ENCODE measurements at places on chromosomes 1 and 21.
A peak's percentile ranks its signal among the peaks of the same experiment; 100 is the strongest.

DNA sequence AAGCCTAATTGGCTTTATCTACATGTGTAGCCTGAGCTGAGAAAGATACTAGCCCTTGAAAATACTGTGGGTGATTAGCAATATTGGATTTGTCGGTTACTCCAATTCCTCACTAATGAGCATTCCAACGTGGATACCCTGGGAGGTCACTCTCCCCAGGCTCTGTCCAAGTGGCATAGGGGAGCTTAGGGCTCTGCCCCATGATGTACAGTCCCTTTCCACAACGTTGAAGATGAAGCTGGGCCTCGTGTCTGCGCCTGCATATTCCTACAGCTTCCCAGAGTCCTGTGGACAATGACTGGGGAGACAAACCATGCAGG, 2.6 kb downstream of the RCC1 start:
- H3K36me3 ChIP-seq, result no peaks in the 10 kb centered on the region
- peak overlapping the region; percentile 84 for H3K4me3 ChIP-seq
- peaks cover 3% of the 10 kb centered on the region for H3K4me1 ChIP-seq

DNA sequence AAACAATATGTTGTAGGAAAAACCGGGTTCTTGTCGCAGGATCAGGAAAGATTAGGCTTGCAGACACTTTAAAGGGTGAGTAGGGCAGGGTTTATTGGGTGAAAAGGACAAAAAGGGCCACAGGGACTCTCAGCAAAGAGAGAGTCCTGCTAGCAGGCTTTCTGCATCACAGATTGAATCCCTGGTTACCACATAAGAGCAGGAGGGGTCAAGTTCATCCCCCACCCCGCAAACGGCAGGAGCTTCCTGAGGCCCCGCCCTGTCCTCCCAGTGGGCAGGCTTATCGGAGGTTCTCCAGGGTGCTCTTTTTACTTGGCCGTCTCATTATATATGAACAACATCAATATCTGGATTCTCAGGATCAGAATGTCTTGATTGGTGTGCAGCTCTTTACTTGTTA, 47.7 kb downstream of the SYCP1 start:
- H3K27me3 ChIP-seq, result no peaks in the 10 kb centered on the region
- no peak for DNase-seq
- H3K4me1 ChIP-seq, result no peaks in the 10 kb centered on the region
- no peak overlapping the region for H3K27ac ChIP-seq

DNA sequence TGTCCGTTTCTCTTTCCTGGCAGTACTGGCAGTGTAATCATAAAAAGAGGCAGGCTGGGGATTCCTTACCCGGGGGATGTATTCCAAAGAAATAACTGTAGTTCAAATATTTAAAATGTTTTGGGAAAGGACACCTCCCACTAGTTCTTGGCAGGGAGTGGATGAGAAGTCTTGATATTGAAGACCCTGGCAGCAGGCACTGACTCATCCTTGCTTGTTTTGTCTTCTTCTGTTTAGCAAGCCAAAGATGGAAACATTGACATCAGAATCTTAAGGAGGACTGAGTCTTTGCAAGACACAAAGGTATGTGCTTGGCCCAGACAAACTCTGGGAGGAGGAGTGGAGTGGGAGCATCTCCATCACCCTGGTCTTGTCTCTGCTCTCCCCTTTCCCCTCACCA, 639 bp downstream of the IL20 start:
- no peak for DNase-seq
- no peak overlapping the region for H3K27ac ChIP-seq
- H3K4me3 ChIP-seq, result no peak overlapping the region
- H3K36me3 ChIP-seq, result no peaks in the 10 kb centered on the region

- no peaks in the 10 kb centered on the region for H3K36me3 ChIP-seq
- no peak overlapping the region for H3K4me3 ChIP-seq
- DNase-seq, result no peak
- no peaks in the 10 kb centered on the region for H3K4me1 ChIP-seq
These were observed 33.3 kb downstream of the LDLRAD1 start for GRCh38 chr1:53984726-53985125.

- H3K27ac ChIP-seq, result peak overlapping the region; percentile 93
- peak overlapping the region; percentile 88 for H3K4me3 ChIP-seq
- peak; percentile 76 for DNase-seq
These were observed 835 bp downstream of the PGM1 start for GRCh38 chr1:63593886-63594605.

- DNase-seq, result no peak
- no peak overlapping the region for H3K4me3 ChIP-seq
- H3K4me1 ChIP-seq, result no peaks in the 10 kb centered on the region
- H3K36me3 ChIP-seq, result no peaks in the 10 kb centered on the region
These were observed 4.2 kb downstream of the RD3 start for GRCh38 chr1:211487672-211488208.

DNA sequence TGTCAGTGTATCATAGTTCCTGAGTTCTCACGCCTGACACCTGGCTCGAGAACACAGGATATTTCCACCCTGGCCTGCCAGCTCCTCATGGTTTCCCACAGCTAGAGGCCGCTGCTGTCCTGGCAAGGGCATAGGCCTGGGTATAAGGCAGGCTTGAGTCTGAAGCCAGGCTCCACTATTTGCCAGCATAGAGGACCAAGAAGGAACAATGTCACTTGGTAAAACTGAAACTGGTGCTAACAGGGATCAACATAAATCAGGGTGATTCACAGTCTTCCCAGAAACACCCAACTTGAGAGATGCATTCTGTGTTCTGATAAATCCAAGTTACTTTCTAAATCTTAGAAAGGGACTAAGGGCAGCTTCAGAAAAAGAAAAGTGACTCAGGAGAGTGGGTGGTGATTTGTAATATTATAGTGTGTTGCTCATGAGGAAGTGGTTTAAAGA, 6.9 kb upstream of the S100A2 start:
- H3K4me3 ChIP-seq, result no peak overlapping the region
- H3K36me3 ChIP-seq, result no peaks in the 10 kb centered on the region
- peak; percentile 79 for DNase-seq
- H3K27ac ChIP-seq, result peak overlapping the region; percentile 48
- no peaks in the 10 kb centered on the region for H3K27me3 ChIP-seq
- H3K4me1 ChIP-seq, result no peaks in the 10 kb centered on the region

DNA sequence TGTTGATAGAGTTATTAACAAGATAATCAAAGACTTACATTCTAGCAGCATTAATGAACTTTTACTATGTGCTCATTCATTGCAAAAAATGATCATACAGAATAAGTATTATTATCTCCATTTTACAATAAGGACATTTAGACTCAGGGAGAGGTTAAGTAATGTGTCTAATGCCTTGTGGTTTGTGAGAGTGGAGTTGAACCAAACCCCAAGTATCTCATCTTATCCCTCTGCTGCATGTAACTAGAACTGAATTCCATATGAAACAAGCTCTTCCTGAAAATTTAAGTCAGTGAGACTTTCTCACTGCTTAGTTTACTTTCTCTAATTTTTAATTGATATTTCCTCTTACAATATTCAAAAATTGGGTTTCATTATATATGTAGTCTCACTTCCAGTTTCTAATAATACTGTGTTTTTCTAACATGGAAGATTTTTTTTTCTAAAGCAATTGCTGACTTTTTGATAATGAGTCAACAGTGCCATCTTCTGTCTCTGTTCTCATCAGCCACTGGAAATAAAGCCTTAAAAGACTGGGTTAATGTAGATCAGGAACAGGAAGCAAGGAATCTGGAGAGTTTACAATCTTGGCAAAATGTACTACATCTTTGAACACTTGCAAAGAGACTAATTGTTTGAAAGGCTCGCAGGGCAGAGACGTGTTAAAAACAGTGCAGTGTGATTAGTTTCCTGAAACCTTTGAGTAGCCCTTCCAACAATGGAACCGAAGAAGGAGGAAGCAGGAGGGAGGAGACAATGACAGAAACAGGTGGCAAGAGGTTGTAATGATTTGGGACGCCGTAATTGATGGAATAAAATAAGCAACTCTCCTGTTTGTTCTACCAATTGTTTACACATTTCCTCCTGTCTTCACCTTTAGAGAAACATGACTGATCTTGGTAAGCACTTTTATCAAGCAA, 567.6 kb downstream of the MRPL39 start:
- no peaks in the 10 kb centered on the region for H3K4me1 ChIP-seq
- no peaks in the 10 kb centered on the region for H3K36me3 ChIP-seq

- peak; percentile 68 for DNase-seq
- H3K36me3 ChIP-seq, result no peaks in the 10 kb centered on the region
These were observed 104.9 kb upstream of the TMPRSS2 start for GRCh38 chr21:41612674-41613532.

- no peaks in the 10 kb centered on the region for H3K4me1 ChIP-seq
- DNase-seq, result no peak
- no peaks in the 10 kb centered on the region for H3K36me3 ChIP-seq
- H3K27me3 ChIP-seq, result no peaks in the 10 kb centered on the region
These were observed 15.0 kb upstream of the ROR1 start for GRCh38 chr1:63758791-63759190.

DNA sequence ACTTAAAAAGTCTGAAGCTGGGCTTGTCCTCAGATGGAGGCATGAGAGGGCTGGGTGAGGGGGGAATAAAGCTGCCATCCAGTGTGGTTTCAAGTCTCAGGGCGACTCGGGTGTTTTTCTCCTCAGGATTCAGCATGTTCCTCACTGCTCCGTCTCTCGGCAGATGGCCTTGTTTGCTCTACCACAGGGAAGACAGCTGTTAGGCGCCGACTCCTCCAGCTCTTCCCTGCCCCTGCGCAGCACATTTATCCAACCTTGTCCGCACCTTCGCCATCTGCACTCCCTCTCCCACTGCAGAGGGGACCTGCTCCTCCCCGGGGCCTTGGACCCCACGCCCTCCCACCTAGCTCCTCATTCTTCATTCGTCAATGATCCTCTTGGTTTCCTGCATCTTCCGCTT, 16.6 kb upstream of the S100A11 start:
- no peak overlapping the region for H3K27ac ChIP-seq
- no peak for DNase-seq

- no peaks in the 10 kb centered on the region for H3K27me3 ChIP-seq
- H3K27ac ChIP-seq, result no peak overlapping the region
- no peaks in the 10 kb centered on the region for H3K4me1 ChIP-seq
These were observed 27.7 kb upstream of the NGF start for GRCh38 chr1:115365738-115366137.

DNA sequence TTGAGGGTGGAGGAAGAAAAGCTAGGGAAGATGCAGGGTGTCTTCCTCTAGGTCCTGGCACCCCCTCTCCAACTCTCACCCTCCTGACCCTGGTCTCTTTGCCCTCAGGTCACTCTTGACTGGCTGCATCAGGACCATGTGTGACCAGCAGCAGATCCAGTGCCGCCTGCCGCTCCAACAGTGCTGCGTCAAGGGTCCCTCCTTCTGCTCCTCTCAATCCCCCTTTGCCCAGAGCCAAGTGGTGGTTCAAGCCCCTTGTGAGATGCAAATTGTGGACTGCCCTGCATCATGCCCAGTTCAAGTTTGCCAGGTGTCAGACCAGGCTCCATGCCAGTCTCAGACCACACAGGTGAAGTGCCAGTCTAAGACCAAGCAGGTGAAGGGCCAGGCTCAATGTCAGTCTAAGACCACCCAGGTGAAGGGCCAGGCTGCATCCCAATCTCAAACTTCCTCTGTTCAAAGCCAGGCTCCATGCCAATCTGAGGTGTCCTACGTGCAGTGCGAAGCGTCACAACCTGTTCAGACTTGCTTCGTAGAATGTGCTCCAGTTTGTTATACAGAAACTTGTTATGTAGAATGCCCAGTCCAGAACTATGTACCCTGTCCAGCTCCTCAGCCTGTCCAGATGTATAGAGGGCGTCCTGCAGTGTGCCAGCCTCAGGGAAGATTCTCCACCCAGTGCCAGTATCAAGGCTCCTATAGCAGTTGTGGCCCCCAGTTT, 1.8 kb downstream of the KPRP start:
- H3K4me1 ChIP-seq, result no peaks in the 10 kb centered on the region
- no peaks in the 10 kb centered on the region for H3K36me3 ChIP-seq
- no peak for DNase-seq

DNA sequence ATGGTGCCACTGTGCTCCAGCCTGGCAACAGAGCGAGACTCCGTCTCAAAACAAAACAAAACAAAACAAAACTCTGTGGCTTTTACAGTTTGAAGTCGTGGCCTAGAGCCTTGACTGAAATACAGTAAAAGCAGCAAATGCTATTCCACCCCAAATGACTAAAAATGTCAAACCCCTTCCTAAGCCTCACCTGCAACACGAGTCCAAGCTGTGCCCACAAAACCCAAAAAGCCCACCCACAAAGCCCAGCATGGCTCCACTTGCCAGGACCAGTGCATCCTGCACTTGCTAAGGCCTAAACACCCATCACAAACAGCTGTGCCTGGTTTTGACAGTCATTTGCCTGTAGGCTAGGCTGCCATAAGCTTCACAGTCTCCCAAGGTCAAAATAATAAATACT, 21.3 kb downstream of the VAV3 start:
- no peak overlapping the region for H3K27ac ChIP-seq
- H3K4me1 ChIP-seq, result no peaks in the 10 kb centered on the region
- H3K4me3 ChIP-seq, result no peak overlapping the region
- no peak for DNase-seq
- H3K36me3 ChIP-seq, result no peaks in the 10 kb centered on the region
- no peaks in the 10 kb centered on the region for H3K27me3 ChIP-seq

GRCh38 chr1:166013232-166013631, 153.6 kb downstream of the FAM78B start:
- no peak for DNase-seq
- no peaks in the 10 kb centered on the region for H3K36me3 ChIP-seq
- H3K27ac ChIP-seq, result no peak overlapping the region
- no peaks in the 10 kb centered on the region for H3K27me3 ChIP-seq
- no peaks in the 10 kb centered on the region for H3K4me1 ChIP-seq

DNA sequence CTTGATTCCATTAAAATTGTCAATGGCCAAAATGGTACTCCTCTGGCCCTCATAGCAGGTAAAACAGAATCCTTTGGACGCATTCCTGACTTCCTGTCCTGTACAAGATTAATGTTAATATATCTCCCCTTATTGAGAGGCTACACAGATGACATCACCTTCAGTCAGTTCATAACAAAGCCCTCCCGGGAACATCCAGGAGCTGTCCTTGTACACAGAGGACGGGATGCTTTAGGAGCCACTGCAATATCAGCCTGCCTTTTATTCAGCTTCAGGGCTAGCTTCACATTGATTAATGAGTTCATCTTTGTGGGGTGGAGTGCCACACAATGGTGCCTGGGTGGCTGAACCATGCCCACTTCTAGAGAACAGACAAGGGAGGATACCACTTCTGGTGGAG, 235.1 kb downstream of the NRIP1 start:
- H3K27ac ChIP-seq, result no peak overlapping the region
- DNase-seq, result no peak
- no peaks in the 10 kb centered on the region for H3K4me1 ChIP-seq
- no peaks in the 10 kb centered on the region for H3K27me3 ChIP-seq
- no peaks in the 10 kb centered on the region for H3K36me3 ChIP-seq

GRCh38 chr1:65393347-65393746, 27.1 kb upstream of the LEPR start:
- no peaks in the 10 kb centered on the region for H3K36me3 ChIP-seq
- no peak for DNase-seq
- no peaks in the 10 kb centered on the region for H3K4me1 ChIP-seq

- no peak overlapping the region for H3K4me3 ChIP-seq
- H3K27me3 ChIP-seq, result no peaks in the 10 kb centered on the region
- no peak for DNase-seq
- no peak overlapping the region for H3K27ac ChIP-seq
These were observed 131.1 kb downstream of the KIAA0319L start for GRCh38 chr1:35426097-35426586.

DNA sequence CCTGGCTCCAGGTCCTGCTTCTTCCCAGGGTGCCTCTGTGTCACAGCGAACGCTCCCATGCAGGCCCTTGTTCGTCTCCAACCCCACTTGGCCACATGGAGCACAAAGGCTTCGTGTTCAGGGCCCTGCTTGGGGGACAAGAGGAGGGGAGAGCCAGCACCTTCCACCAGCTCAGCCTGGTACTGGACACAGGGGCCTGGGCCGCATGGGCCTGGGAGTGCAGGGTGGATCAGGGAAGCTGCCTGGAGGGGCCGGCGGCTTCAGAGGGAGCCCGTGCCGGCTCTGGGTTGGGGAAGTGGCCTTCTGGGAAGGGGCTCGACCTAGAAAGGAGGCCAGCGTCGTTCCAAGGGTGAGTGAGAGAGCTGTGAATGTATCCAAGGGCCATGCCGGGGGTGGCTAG, 53.0 kb downstream of the UMODL1 start:
- no peaks in the 10 kb centered on the region for H3K36me3 ChIP-seq
- no peaks in the 10 kb centered on the region for H3K27me3 ChIP-seq
- no peak for DNase-seq

All from Peyer's patch (tissue), 4 donors.